ENCODE measurements at places on chromosomes 11 and 22. TPM values are rescaled to one million over a fixed set of nuclear protein-coding genes. Genes with fewer than 3 reads are reported as not detected.

The LGALS12 gene
- 0.12 TPM for polyA plus RNA-seq

The APOA4 gene
- polyA plus RNA-seq: not detected

The SAA4 gene
- not detected for polyA plus RNA-seq

The KRTAP5-2 gene
- polyA plus RNA-seq: not detected

The MRPL49 gene
- 58.6 TPM for polyA plus RNA-seq

The TMEM191C gene
- 0.98 TPM for polyA plus RNA-seq

The OTOG gene
- polyA plus RNA-seq: 0.76 TPM

The IL10RA gene
- polyA plus RNA-seq: 2.2 TPM

The FAM181B gene
- polyA plus RNA-seq: 2.3 TPM

The NEFH gene
- polyA plus RNA-seq: 11.7 TPM

The ENTHD1 gene
- not detected for polyA plus RNA-seq

Measured in right renal cortex interstitium (tissue), 3 donors.